ENCODE measurements at places on chromosomes 5 and 9.

DNA sequence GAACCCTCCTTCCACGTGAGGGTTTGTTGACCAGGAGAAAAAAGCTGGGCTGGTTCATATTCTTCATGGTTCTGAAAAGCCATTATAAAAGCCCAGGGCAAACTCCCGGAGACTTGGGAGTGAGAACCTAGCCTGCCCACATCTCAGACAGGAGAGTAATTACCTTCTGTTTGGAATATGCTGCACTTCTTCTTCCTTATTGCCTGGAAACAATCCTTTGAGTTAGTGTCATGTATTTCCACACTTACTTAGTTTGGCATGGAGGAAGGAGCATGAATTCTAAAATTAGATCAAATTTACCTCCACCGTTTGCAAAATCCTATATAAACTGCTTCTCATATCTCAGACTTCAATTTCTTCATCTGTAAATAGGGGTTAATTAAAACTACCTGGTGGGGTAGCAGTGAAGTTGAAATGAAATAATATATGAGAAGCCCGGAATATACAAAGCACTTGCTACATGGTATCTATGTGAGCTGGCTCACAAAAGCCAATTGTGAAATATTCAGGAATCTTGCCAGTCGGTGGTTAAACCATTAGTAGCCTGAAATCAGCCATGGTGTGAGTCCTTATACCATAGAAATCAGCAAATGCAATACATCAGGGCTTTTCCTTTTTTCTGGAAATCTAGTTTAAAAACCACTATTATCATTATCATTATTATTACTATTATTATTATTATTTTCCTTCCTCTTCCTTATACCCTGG, 140.0 kb upstream of the RAD23B start:
- no peak for DNase-seq

DNA sequence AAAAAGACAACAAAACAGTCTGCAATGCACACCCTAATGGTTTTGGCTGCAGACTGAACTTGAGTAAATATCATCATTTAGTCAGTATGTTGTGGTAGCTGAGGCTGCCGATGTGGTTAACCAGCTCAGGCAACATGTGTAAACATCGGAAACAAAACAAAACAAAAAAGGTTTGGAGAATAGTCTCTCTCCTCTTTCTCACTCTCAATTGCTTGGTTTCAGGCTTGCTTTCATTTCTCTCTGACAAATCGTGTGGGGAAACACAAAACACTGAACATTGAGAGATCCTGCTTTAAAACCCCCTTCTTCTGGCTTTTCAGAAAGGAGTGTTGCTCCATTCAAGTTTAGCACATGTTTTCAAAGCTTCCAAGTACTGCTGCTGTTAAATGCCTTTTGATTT, 453.3 kb downstream of the BNC2 start:
- no peak for DNase-seq

GRCh38 chr9:135468854-135469521, 10.6 kb upstream of the PPP1R26 start:
- peak; percentile 45 for DNase-seq

GRCh38 chr9:130233587-130233945, 32.0 kb upstream of the HMCN2 start:
- no peak for DNase-seq

DNA sequence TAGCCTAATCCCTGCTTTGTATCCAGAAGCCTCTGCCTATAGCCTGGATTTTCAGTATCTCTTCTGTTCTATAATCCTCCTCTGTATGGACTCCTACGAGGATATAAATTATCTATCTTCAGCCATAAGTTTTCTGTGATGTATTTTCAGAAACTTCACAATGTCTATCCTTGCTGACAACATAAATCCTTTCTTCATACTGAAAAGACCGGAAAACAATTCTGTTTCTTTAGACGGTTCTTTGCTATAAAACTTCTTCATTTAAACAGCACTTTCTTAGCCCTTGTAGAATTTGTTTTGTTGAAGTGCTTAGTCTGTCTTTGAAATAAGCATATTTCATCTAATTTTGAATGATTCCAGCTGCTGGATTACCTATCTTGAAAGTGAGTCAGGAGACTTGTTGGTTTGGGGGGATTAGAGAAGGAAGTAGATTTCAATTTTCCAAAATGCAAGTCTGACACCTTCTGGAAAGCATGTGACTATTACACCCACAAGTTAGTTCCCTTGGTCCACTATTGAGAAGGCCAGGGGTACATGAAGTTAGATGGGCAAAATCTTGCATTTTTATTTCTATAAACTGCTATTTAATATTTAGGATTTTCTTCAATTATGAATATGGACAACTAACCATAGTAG, 96.3 kb upstream of the RANBP3L start:
- no peak for DNase-seq

All from stimulated activated CD4-positive, alpha-beta T cell treated with anti-CD3 and anti-CD28 coated beads, Interleukin-12 subunit alpha, Interleukin-12 subunit beta, amount 100 ng/mL, for 4 hours (primary cell).